ENCODE measurements at places on chromosomes 12 and 14. TPM values are rescaled to one million over a fixed set of nuclear protein-coding genes. Genes with fewer than 3 reads are reported as not detected.

Gene AQP5
- 0.92 TPM for total RNA-seq

Gene PIWIL1
- 0.23 TPM for total RNA-seq

Gene ITGA5
- total RNA-seq, result 6.7 TPM

Gene C14orf132
- 118 TPM for total RNA-seq

Gene BHLHE41
- total RNA-seq, result 5.5 TPM

Data from diencephalon (tissue), 1 donor.